Prostate gland (tissue), 2 donors: ENCODE measurements at places on chromosomes 7 and 10. TPM values are rescaled to one million over a fixed set of nuclear protein-coding genes. Genes with fewer than 3 reads are reported as not detected.
A peak's percentile ranks its signal among the peaks of the same experiment; 100 is the strongest.

Gene MMD2
- total RNA-seq, result 14.7 TPM

Gene OPALIN
- total RNA-seq, result 0.17 TPM

Gene FAM131B
- 0.32 TPM for total RNA-seq

Gene GIMAP7
- total RNA-seq, result 6.9 TPM

Gene FFAR4
- total RNA-seq, result not detected

Gene ANKRD1
- total RNA-seq, result not detected

Gene TES
- total RNA-seq, result 96.6 TPM

Gene SPDYE1
- not detected for total RNA-seq

Gene NOS3
- total RNA-seq, result 6.1 TPM

Gene PRTFDC1
- 2.0 TPM for total RNA-seq

Gene TMEM130
- total RNA-seq, result 83.6 TPM

Gene LIPM
- not detected for total RNA-seq

Gene STX1A
- 15.3 TPM for total RNA-seq

Gene CTTNBP2
- 5.7 TPM for total RNA-seq

Gene CAMK1D
- total RNA-seq, result 4.8 TPM

DNA sequence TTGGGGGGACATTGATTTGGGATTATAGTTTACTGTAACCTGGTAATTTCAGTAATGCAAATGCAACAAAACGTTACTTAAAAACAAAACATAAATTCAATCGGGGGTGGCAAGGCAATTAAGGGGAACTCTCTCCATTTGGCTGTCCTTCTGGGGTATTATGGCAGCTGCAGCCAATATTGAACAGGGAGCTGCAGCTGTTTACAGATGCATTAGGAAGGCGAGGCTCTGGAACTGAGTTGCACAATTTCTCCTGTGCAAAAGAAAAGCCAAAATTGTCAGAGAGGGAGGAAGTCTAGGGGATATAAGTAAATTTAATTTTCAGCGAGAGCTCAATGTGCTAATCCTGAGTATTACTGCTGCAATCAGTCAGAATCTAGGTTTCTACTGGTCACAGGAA, 36.1 kb downstream of the NEUROD6 start:
- DNase-seq, result no peak

- peak; percentile 40 for DNase-seq
Observed at GRCh38 chr10:59625721-59626522, 83.7 kb downstream of the SLC16A9 start.

DNA sequence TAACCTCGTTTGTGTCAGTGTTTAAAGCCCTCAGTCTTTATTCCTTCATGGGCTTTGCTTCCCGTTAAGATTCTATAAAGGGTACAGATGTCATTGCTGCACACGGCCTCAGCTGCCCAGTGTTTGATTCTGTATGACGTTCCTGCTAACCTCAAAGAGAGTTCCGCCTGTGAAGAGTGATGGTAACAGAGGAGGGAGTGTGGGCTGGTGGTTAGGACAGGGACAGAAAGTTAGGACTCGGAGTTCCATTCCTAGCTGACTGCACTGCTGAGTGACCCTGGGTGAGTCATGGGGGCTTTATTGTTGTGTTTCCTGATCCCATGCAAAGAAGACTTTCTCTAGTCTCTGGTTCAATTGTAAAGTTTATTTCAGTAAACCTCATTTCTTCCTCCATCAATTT, 227.1 kb downstream of the DYNC1I1 start:
- DNase-seq, result no peak

DNA sequence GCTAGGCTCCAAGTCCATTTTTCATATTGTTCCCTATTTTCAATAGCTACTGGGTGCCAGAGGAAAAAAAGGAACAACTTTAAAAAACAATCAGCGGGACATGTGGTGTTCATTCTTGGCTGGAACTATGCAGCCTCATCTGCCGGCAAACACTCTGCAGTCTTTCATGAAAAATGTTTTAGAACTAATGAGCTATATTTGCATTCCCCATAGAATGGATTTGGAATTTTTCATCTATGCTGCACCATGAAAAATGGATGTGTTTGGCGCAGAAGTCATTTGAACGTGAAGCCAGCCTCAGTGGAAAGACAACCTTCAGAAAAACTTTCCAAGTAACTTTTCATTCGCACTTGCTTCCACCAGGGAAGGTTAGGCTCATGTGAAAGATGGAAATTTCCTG, 270.5 kb downstream of the SKAP2 start:
- DNase-seq, result no peak

- DNase-seq, result no peak
Observed at GRCh38 chr7:138030679-138031351, 28.9 kb upstream of the CREB3L2 start.

DNA sequence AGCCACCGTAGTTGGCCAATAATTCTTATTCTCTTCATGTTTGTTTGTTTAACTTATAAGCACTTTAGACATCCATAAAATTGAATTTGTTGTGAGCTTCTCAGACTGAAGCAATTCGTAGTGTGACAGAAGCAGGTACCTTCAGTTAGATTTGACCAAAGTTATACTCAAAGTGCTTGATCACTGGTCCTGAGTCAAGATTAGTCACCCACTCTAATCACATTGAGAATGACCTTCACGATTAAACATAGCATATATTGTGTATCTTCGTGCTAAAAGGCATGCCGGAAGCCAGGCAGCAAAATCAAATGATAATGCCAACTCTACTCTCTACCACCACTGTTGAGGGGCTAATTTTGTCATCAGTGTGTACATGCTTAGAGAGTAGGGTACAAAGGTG, 763.7 kb upstream of the MBL2 start:
- DNase-seq, result no peak

- DNase-seq, result no peak
Observed at GRCh38 chr7:158809596-158809995, 19.7 kb downstream of the ESYT2 start.

- peak; percentile 19 for DNase-seq
Observed at GRCh38 chr10:114538181-114538906, 119.7 kb downstream of the ABLIM1 start.

GRCh38 chr10:110841767-110842267, 29.9 kb upstream of the PDCD4 start:
- no peak for DNase-seq

- no peak for DNase-seq
Observed at GRCh38 chr7:43377196-43377960, 205.5 kb upstream of the STK17A start.

DNA sequence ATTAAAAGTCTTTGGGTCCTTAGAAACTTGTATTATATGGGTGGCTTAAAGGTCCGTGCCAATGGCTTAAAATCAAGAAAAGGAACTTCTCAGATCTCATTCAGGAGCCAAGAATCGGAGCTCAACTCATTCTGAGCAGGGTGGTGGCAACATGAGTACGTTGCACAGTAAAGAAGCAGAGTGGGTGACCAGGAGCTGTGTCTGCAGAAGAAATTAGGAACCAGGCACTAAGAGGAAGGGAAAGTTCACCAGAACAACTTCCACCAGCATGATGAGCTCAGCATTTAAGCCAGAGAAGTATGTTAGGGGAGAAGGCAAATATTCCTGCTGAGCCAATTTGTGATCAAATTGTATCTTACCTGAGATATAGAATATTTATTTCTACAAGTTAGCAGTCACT, 236.0 kb upstream of the NRP1 start:
- DNase-seq, result no peak

- no peak for DNase-seq
Observed at GRCh38 chr10:90096196-90096595, 394.8 kb downstream of the KIF20B start.

DNA sequence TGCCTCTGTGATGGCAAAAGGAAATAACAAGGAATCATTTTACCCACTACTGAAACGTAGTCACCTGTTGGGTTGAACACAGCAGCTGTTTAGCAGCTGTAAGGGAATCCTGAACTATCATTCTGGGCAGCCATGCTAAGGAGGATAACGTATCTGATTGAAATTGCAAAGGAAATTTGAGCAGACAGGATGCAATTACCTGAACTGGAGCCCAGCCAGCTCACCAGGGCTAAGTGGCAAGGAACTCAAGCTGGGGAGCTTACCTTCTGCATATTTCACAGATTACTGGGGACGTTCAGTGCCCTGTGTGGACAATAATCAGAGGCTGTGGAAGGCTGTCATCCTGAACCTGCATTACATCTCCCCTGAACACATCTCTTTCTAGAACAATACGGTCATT, 650.5 kb downstream of the SORCS3 start:
- DNase-seq, result no peak

GRCh38 chr10:1266033-1266802, 210.0 kb downstream of the WDR37 start:
- no peak for DNase-seq

DNA sequence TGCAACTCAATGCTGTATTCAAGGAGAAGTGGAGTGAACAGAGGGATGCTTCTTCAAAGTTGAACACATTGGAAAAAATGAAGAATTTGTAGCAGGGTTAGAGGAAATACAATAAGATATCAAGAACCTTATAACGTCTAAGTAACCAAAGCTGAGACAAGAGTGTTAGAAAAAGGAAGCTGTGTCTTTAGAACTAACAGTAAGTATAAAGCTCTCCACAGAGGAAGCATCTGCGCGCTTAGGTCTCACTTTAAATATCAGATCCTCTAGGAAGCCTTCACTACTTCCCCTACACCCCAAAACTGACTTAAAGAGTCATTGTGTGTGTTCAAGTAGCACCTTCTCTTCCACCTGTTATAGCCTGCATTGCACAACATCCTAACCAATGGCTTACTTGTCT, 43.0 kb downstream of the CH25H start:
- DNase-seq, result no peak

GRCh38 chr7:151642746-151643145, 123.1 kb upstream of the RHEB start:
- DNase-seq, result peak; percentile 37

DNA sequence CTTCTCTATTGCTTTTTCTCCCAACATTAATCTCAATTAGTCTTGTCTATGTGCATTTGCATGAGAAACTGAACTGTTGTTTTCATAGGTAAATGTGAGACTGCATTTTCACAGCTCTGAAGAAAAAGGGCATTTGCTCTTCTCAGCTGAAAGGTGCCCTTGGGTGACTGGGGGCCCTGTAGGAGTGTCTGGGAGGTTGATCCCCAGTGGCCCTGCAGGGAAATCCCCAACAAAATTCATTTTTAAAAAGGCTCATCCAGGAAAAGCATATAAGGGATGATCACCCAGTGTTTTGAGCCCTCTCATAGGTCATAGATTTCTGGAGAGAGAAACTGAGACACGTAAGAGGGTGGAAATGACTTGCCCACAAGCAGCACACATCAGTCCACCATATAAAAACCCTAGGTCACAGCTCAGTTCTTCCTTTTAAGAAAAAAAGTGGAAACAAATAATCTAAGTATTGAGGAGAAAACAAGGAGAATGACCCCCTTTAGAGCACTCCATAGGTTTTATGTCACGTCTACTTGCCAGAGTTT, 190.3 kb upstream of the AHR start:
- DNase-seq, result no peak

- DNase-seq, result no peak
Observed at GRCh38 chr7:42198974-42199668, 37.9 kb downstream of the GLI3 start.

DNA sequence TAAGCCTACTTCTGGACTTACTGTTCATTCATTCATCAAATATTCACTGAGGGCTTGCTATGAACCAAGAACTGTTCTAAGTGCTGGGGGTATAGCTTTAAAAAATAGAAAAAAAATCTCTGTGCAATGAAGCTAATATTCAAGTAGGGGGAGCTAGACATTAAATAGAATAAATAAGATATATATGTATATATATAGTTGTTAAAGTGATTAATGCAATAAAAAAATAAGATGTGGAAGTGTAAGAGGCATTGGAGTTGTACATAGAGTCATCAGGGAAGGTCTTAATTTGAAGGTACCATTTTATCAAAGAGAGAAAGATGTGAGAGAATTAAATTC, 181.2 kb upstream of the AGR3 start:
- DNase-seq, result no peak

- no peak for DNase-seq
Observed at GRCh38 chr10:26326851-26327250, 110.3 kb downstream of the GAD2 start.

DNA sequence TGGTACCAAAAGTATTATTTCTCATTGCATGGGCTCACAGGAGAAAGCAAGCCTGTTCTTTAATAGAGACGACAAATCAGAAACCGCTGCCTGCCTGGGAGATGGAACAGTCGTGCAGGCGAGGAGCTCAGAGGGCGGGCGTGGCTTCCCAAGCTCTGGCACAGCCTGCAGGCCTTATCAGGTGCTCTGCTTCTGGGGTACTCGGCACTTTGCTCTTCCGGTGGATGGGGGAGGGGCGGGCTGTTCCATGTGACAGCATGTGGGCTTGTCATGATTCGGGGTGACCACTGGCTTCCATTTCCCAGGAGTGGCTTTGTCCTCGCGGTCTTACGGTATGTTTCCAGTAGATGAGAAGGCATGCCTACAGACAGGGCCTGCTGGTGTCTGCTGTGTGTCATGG, 228.6 kb downstream of the MGMT start:
- DNase-seq, result no peak

DNA sequence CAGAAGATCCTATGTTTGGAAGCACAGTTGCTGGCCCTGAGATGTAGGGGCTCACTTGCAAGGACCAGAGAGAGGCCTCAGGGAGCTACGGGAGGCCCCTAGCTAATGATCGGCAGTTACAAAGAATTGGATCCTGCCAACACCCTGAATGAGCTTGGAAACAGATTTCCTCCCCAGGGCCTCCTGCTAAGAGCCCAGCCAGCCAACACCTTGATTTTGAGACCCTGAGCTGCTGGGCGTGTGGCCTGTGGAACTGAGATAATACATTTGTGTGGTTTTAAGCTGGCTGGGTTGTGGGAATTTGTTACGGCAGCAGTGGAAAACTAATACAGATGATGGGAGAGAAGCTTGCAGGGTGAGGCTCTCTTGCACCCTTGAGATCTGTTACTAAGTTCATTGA, 3.9 kb downstream of the DOCK1 start:
- no peak for DNase-seq

DNA sequence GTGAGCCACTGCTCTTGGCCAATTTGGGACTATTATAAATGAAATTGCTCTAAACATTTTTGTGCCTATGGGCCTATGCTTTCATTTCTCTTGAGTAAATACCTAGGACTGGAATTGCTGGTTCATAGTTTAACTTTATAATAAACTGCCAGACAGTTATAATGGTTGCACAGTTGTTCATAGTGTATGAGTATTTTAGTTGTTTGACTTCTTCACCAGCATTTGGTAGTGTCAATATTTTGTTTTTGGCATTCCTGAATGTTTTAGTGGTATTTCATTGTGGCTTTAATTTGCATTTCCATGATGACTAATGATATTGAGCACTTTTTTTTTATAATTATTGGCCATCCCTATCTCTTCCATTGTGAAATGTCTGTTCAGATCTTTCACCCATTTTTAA, 29.5 kb downstream of the PLEKHA8 start:
- DNase-seq, result no peak

GRCh38 chr7:13745530-13745929, 243.9 kb downstream of the ETV1 start:
- no peak for DNase-seq

GRCh38 chr7:36615852-36616540, 108.3 kb downstream of the AOAH start:
- no peak for DNase-seq

- no peak for DNase-seq
Observed at GRCh38 chr10:115882021-115882420, 391.0 kb downstream of the GFRA1 start.

DNA sequence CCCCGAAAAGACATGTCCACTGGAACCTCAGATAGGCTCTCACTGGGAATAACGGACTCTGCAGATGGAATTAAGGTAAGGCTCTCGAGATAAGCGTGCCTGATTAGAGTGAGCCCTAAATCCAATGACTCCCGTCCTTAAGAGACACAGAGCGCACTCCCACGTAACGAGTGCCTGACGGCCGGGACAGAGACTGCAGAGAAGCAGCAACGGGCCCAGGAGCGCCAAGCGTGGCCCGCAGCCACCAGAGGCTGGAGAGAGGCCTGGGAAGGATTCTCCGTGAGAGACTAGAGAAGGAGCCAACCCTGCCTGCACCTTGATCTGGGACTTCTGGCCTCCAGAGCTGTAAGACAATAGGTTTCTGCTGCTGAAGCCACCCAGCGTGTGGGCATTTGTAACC, 20.0 kb upstream of the TNRC18 start:
- DNase-seq, result no peak
